ENCODE measurements at places on chromosomes 12 and 14. TPM values are rescaled to one million over a fixed set of nuclear protein-coding genes. Genes with fewer than 3 reads are reported as not detected.

OR4K17 gene
- total RNA-seq, result not detected

RNASE3 gene
- total RNA-seq, result not detected

IFT81 gene
- 15.5 TPM for total RNA-seq

FGF23 gene
- not detected for total RNA-seq

ANG gene
- total RNA-seq, result 1.9 TPM

ACSM4 gene
- total RNA-seq, result not detected

TSPAN11 gene
- total RNA-seq, result not detected

NYNRIN gene
- 0.31 TPM for total RNA-seq

BCL7A gene
- 14.5 TPM for total RNA-seq

RPS6KA5 gene
- total RNA-seq, result 2.6 TPM

GPR162 gene
- total RNA-seq, result 1.3 TPM

GZMB gene
- total RNA-seq, result 1.2 TPM

CGRRF1 gene
- total RNA-seq, result 14.1 TPM

- DNase-seq, result no peak
These were observed 477.0 kb downstream of the PCNX1 start for GRCh38 chr14:71384007-71384845.

- DNase-seq, result no peak
These were observed 9.8 kb downstream of the DHRS1 start for GRCh38 chr14:24289649-24290280.

DNA sequence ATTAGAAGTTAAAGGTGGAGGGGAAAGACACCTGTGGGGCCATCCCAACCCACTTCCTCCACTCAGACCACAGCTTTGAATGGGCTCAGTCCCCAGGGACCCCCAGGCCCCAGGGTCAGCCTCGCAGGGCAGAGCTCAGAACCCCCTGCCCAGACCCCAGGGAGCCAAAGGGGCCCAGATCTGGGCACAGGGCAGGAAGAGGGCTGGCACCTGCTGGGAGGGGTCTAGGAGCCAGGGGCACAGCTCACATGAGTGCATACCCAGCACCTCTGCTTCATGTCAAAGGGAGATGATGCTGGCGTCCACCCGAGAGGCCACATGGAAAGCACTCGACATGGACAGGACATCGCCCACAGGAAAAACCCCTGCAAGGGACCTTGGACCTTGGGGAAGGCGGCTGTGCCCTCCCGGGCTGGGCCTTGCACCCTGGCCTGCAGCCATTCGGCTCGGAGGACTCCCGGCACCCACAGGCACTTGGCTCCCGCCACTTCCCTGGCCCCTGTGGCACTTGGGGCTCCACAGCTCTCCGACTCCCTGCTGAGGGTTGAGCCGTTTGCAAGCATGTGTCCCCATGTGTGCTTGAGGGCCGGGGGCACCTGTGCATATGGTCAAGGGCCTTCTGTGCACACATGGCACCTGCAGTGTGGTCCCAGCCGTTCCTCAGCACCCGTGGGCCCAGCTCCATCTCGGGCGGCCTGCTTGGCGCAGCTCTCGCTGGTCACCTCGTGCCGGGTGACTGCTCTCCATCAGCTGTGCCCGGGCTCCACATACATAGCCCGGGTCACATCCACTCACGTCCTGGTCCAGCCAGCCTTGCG is 7.8 kb upstream of the AMN start:
- DNase-seq, result no peak

DNA sequence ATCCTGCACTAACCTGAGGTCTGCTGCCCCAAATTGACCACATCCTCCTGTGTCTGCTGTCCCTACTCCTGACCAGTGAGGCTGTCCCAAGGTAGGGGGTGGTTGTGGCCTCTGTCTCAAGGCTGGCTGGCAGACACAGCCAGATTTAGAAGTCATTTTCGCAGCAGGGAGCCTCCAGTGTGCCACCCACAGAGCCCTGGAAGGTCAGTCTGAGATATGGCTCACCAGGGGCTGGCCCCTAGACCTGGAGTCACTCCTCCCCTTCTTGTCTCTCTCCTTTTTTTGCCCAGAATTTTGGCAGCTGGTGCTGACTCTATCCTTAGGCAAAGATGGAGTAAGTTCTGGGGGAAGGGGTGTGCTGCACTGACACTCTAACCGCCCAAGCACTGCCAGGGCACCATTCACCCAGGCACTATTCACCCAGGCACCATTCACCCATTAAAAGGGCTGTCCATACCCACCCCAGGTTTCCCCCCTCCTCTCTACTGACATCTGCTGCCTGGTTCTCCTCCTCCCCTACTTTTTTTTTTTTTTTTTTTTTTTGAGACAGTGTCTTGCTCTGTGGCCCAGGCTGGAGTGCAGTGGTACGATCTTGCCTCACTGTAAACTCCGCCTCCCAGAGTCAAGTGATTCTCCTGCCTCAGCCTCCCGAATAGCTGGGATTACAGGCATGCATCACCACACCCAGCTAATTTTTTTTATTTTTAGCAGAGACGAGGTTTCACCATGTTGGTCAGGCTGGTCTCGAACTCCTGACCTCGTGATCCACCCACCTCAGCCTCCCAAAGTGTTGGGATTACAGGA is 7.7 kb downstream of the DDN start:
- DNase-seq, result no peak

DNA sequence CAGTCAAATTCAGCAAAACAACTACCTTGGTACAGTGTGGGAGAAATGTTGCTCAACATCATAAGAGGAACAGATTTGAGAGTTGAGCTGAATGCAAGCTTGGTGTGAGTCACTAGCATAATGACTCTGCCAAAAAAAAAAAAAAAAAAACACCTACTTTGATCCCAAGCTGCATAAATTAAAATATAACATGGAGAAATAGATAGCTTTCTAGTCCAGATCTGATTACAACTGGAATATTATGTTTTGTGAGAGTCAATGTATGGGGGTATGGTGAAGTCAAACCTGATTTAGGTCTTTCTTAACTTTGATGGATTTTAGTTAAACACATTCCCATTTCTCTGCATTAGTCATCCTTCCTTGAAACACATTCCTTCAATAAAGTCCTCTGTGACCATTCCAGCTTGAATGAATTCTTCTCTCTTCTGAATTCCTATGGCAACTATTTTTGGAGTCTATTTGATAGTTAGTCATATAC is 188.1 kb downstream of the SLC5A8 start:
- no peak for DNase-seq

DNA sequence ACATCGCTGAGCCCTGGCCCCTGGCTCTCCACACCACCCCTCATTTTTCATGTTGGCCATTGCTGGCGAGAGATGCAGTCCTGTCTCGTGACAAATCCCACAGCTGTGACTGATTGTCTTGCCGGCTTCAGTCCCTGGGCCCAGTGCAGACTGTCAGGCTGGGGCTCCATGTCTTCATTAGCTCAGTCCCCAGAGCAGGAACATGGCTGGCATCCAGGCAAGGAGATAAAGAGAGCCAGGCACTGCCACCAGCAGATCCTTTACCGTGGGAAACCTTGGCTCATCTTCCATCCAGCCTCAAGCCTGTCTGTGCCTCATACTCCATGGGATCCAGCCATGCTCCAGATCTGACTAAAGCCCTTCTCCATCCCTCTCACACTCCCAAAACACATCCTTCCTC is 284.7 kb upstream of the FKBP4 start:
- no peak for DNase-seq

GRCh38 chr12:93767524-93767863 is 90.3 kb downstream of the CRADD start:
- no peak for DNase-seq

- no peak for DNase-seq
These were observed 11.0 kb upstream of the TBPL2 start for GRCh38 chr14:55451398-55451797.

DNA sequence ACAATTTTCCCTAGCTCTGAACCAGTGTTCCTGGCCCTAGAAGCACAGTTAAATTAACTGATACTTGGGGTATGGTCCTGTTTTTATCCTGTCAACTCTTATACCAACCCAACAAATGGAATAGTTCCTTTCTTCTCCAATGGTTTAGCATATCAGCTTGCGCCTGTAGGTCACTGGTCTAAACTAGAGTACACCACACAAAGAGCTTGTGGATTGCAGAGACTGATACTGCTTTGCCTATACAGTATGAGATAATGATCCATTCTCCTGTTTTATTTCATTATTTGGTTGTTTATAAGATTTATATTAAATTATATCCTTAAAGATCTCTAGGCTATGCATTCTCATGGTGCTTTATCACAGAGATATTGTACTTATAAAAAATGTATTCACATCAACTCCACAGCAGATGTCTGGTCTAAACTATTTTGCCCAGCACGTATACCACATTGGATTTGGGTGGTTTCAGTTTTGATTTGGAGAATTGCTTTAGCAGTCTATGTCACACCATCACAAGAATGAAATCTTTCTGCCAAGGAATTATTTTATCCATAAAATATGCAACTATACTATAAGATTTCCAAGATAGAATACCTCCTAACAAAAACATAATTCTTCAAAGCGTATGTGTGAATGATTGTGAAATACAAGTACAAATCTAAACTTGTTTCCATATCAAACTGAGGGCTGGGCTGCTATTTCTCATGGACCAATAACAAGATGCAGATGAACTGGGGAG is 142.1 kb downstream of the SLC16A7 start:
- no peak for DNase-seq

DNA sequence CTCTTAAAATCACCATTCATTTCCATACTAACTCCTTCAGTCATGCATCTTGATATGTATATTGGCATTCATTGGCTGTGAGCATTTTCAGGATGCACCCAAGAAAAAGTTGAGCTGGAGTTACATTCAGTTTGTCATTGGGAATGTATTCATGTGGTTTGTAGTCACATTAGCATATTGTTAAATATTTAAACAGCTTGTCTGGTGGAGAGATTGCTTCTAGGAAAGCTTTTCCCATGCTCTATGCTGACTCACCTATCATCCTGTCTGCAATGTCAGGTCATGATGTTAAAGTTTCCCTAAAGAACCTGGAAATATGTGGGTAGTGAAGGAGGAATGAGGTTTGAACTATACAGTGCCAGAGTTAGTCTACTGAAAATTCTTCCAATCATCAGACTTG is 583.6 kb downstream of the GALC start:
- no peak for DNase-seq

DNA sequence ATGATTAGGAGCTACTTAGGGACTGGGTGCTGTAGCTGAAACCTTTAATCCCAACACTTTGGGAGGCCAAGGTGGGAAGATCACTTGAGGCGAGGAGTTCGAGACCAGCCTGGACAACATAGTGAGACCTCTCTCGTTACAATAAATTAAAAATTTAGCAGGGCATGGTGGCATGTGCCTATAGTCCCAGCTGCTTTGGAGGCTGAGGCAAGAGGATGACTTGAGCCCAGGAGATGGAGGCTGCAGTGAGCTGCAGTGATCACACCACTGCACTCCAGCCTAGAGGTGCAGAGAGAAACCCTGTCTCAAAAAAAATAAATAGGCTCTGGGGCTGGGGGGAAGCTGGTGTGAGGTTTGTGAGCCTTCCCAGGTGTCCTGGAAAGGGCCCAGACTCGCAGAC is 97.2 kb downstream of the FBXL14 start:
- no peak for DNase-seq

DNA sequence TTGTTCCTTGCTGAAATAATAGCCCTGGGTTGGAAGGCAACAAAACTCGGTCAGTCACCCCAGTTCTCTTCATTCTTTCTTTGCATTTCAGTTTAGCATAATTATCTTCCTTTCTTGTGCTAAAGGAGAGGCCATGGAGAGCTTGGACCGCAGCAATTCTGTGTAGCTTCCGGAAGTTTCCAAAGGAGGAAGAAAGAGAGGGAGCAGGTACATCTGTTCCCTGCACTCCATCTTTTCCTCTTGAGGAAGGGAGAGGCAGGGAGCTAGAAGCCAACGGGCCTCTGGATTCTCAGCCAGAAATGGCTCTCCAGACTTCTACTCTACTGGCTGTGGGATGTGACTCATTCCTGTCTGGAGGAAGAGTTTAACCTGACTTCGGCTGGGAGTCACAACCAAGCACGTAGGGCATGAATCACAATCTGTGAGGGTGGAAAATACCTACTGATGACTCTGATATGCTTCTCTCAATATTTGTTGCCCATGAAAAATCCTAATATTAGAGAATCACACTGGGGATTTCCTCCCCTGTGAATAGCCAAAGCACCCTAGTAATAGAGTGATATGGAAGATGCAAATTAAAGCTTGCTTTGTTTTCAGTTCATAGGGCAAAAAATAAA is 17.0 kb downstream of the ANO6 start:
- peak; percentile 86 for DNase-seq

DNA sequence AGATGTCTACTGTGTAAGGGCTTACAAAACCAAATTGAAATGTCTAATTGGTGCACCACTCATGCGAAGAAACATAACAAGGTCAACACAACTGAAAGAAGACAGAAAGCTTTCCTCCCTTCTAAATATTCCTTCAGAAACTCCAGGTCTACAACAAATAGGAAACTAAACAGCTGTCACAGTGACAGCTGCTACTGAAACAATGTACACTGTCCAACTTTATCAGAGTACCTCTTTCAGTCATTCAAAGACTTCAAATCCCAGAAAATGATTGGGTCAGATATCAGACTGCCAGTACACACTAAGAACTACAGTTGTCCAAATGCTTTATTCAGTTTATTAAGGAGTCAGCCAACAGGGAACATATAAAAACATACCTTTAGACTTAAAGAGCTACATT is 35.2 kb downstream of the CEP128 start:
- DNase-seq, result no peak

DNA sequence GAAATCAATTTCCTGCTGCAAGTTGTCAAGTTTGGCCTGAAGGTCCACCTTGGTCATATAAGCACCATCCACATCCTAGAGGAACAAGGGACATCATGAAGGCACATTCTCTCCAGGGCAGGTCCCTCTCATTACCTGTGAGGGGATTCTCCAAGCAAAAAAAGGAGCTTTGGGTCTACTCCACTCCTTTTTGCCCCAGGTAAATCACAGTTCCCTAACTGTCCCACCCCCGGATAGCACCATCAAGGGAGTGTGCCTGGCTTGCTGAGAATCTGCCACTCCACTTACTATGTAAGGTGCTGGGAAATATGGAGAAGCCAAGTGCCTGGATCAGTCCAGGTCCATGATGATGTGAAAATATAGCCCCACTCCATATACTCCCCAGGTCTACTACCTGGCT is 2.5 kb downstream of the KRT1 start:
- no peak for DNase-seq

GRCh38 chr14:53151523-53152183 is 1.5 kb downstream of the DDHD1 start:
- DNase-seq, result no peak

DNA sequence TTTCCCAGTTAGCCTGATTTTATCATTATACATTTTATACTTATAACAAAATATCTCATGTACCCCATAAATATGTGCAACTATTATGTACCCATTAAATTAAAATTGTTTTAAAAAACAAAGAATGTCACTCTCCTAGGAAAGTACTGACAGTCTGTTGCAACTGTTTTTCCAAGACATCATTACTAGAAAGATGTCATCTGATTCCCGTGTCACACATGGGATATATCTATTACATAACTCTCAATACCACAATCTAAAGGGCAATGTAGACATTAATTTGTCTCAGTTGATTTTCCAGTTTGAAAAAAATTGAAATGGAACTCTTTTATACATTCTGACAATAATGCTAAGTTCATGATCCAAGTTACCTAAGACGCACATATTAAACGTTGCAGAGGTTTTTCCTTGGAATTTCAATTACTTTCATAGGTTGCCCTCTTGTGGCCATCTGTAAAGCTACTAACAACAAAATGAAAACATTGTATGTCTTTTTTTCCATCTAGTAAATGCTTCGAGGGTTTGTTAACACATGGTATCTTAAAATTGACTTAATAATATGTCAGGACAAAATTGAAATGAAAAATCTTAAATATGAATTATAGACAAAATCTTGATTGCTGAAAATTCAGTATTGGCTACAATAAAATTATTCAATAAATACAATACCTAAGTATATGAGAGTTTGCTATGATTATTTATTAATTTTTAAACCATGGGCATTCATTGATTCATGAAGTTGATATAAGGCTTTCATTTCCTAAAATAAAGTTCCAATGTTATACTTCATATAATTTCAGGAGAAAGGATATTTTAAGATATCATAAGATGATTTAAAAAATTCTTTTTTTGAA is 131.6 kb downstream of the PPFIA2 start:
- peak; percentile 24 for DNase-seq
